CD4-positive, alpha-beta T cell treated with Interleukin-12 subunit alpha and Interleukin-12 subunit beta, for 1 hour (primary cell): ENCODE measurements at places on chromosomes 2 and 18.

GRCh38 chr18:12744103-12744502 is 41.3 kb downstream of the PSMG2 start:
- DNase-seq, result peak; percentile 53

DNA sequence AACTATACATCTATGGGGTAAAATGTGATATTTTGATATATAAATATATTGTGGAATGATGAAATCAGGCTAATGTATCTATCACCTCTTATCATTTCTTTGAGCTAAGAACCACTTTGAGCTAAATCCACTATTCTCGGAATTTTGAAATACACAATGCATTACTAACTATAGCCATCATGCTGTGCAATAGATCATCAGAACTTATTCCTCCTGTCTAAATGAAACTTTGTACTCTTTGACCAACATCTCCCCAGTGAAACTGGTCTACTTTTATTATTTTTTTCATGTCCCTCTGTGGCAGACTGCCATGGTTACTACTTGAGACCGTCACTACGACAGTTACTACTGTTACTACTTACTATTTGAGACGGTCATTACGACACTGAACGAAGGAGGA is 11.4 kb downstream of the PECR start:
- no peak for DNase-seq

DNA sequence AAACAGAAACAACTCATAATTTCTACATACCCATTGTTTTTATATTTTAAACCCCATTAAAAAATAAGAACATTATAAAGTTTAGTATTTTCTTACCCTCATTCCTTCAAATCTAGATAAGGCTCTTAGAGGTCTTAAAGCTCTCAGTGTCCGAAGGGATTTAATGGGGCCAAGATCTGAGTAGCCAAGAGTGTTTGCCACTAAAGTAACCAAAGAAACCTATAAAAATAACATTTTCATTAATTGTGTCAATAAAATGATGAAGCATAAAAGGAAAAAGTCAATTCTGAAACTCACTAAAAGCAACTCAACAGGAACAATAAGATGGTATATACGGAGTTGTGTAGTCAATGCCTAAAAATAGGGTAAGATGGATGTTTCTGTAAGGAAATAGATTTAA is 105.4 kb upstream of the SCN1A start:
- no peak for DNase-seq

DNA sequence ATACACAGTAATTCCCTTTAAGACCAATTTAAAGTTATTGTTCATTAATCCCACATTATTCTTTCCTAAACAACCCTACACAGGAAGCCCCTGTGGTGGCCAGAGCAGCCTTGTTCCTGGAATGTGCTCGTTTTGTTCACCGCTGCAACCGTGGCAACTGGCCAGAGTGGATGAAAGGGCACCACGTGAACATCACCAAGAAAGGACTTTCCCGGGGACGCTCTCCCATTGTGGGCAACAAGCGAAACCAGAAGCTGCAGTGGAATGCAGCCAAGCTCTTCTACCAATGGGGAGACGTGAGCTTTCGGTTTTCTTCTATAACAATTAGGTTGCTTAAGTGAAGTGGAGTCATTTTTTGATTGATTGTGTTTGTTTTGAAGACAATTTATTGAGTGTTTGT is 101.0 kb downstream of the UNC80 start:
- DNase-seq, result no peak

DNA sequence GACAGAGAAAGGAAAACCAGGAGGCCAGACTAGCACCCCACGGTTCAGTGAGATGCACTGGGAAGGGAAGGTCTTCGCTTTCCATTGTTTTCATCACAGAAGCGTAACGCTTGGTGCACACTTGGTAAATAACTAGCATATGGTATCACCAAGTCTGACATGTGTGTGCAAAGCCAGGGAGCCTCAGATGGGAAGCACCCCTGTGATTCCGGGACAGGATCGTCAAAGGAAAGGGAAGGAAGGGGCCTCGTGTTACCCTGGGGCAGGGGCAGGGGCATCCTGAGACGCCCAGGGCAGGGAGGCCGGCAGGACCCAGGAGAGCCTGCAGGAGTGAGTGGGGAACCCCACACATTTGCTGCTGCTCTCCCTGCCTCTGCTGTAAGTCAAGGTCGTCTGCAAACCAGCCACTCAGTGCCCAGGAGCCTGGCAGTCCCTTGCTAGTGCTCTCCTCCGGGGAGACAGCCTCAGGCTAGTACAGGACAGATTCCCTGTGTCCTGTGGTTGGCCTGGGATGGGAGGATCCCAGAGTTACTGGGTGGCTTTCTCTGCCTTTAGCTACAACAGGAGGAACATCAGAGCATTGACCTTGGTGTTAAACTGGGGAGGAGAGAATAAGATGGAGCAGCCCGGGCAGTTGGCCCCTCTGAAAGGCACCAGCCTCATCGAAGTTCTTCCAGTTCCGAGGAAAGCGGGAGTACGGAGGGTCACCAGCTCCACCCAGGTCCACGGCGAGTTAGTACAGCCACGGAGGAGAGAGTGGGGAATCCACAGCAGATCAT is 192.5 kb downstream of the NDUFA10 start:
- DNase-seq, result no peak

DNA sequence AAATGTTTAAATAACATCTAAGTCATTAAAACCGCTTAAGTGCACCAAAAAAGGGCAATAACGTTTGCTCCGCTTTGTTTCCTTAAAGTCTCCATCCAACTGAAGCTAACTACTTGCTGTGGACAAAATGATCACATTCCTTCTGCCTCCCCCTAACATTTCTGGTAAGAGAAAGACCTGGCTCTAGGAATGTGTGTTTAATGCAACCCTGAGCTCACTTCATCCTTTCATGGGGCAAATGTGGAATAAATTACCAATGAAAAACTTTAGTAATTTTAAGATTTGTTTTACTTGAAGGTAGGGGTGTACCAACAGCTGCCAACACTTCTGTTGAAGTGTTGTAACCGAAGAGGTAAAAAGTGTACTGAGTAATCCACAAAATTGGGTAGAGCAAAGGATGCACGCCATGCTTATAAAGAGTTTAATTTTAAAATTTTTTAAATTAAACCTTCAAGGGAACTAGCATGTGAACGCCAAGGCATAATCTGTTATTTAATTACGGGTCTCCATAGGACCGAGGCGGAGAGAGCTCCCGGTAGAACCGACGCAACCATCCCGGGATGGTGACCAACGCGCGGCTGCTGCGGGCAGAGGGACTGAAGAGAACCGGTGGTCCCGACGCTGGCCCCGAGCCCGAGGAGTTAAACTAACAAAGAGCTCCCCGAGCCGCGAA is 1.1 kb downstream of the HNRNPLL start:
- DNase-seq, result no peak

GRCh38 chr18:48733643-48734253 is 194.9 kb downstream of the CTIF start:
- no peak for DNase-seq

DNA sequence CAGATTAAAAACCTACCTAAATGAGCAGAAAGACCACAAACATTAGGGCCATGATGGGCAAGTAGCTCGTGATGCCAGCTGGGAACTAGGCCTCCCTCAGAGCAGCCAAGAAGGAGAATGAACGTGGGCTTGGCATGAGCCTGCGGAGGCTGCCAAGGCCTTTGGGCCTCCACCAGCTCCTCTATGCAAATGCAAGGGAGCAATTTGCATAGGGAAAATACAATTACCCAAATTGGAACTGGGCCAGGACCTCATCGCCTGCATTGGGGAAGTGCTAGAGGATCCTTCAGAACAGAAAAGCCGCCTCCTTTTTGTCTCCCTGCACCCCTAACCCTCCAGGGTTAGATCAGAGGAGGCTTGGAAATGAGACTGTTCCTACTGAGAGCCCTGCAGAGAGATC is 326.4 kb downstream of the SMAD2 start:
- no peak for DNase-seq

- no peak for DNase-seq
Observed at GRCh38 chr2:1884933-1885580, 140.7 kb upstream of the PXDN start.

GRCh38 chr2:232587512-232587911 is 37.0 kb downstream of the EIF4E2 start:
- no peak for DNase-seq

DNA sequence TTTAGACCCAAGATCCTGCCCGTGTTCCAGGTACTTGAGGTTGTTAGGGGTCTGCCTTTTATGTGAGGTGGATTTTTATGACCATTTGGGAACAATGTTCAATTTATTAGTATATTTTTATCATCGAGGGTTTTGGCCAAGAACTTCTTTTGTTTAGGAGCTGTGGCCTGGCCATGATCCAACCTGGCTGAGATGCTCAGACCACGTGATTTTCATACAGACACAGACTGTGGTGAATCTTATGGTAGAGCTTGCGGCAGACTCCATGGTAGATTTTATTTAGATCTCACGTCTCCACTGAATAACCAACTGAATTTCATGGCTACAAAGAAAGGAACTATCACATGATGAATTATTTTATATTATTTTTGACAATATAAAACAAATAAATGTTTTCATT is 405.5 kb upstream of the VWC2L start:
- no peak for DNase-seq

GRCh38 chr2:231717281-231718171 is 9.2 kb downstream of the PTMA start:
- peak; percentile 40 for DNase-seq

DNA sequence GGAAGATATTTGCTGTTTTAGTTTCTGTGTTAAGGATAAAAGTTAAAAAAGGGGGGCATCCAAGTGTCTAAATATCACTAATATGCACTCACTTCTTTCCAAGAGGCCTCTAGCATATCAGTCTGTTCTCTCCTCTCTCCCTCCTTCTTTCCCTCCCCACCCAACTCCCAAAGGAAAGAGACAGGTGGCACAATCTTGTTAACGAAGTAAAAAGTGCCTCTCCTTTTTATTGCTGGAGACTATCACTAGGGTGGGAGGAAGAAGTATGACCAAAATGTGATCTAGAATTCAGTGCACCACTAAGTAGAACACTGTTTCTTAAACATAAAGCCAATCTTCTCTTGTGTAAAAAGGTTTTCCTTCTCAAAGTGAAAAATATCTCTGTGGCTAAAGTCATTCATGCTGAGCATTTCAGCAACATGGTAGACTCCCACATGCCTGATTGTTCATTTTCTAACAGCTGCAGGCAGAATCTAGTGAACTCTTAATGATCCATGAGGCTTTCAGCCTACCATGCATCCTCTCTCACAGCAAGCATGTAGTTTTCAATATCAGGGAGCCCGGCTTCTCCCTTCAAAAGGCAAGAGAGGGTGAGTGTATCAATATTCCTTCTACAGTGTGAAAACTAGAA is 39.5 kb downstream of the RNU4ATAC start:
- DNase-seq, result no peak

DNA sequence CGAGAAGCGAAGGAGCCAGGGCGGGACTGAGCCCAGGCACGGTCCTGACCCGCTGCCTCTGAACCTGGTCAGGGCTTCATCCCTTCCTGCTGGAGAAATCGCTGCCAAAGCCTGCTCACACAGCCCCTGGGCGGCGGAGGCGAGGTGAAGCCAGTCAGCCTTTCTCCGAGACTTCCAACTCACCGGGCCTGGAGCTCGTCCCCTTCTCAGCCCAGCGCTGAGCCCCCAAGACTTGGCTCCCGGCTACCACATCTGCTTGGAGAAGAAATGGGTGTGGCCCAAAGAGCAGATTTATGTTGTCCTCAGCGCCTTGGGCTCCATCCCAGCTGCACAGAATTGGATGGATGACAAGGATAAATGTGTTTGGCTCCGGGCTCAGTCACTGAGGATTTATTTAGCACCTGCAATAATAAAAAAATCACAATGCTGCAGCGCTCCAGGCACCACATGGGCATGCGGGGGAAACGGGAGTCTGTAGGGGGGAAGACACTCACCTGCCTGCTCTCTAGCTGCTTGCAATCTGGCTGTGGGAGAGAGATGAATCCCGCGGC is 64.9 kb downstream of the ACTR2 start:
- DNase-seq, result no peak

GRCh38 chr2:220226076-220226475 is 598.6 kb downstream of the SLC4A3 start:
- DNase-seq, result no peak

DNA sequence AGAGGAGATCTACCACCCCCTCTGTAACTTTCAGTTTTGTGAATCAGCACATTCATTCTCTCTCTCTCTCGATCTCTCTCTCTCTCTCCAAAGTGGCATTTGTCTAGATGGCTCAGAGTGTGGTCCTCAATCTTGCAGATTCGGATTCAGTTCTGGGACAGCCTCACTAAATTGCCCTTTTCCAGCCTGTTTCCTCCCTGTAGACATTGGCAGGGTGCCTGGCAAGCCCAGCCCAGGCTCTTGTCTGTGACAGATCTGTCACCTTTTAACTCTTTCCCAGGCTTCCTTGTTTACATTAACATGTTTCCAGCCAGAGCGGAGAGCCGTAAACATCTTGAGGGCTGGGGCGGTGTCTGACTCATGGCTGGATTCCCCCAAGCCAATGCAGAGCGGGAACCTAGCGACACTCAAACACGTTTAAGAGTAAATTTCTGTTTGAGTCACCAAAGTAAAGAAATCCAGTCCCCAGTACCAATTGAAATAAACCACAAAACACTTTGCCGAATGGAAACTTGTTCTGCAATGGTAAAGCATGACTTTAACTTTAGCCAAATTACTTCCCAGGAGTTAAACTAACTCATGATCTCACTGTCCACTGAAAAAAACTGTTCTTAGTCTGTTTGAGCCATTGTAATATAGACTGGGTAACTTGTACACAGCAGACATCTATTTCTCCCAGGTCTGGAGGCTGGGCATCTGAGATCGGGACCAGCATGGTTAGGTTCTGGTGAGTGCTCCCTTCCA is 6.6 kb upstream of the CYP27C1 start:
- no peak for DNase-seq

DNA sequence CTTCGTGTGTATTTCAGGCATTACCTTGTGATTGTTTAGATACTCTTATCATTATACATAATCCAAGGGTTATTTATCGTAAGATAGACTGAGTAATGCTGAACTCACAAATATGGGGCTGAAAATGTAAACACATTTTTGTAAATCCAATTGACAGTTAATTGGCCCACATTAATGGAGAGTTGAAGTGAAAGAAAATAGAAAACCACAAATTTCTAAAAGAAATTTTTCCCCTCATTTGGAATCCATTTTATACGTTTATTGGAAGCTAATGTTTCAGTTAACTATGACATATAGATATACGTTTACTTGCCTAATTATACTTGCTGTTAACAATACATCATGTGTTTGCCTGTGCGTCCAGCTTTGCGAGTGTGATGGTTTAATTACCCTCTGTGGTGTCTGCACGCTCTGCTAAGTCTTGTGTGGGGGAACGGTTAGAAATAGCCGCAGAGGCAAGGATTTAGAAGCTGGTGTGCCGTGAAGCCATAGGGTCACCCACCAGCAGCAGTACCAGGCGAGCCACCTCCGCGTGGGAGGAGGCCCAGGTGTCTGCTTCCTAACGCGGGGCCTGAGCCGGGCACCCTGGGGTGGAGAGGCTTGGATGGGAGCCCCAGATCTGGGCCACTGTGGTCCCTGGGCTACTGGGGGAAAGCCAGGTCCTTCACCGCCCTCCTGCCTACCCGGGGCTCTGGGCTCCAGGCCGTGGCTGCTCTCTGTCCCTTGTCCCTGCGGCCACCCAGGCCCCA is 38.0 kb downstream of the TSHZ1 start:
- no peak for DNase-seq
